ENCODE measurements at places on chromosomes 2 and 18. TPM values are rescaled to one million over a fixed set of nuclear protein-coding genes. Genes with fewer than 3 reads are reported as not detected.

DNA sequence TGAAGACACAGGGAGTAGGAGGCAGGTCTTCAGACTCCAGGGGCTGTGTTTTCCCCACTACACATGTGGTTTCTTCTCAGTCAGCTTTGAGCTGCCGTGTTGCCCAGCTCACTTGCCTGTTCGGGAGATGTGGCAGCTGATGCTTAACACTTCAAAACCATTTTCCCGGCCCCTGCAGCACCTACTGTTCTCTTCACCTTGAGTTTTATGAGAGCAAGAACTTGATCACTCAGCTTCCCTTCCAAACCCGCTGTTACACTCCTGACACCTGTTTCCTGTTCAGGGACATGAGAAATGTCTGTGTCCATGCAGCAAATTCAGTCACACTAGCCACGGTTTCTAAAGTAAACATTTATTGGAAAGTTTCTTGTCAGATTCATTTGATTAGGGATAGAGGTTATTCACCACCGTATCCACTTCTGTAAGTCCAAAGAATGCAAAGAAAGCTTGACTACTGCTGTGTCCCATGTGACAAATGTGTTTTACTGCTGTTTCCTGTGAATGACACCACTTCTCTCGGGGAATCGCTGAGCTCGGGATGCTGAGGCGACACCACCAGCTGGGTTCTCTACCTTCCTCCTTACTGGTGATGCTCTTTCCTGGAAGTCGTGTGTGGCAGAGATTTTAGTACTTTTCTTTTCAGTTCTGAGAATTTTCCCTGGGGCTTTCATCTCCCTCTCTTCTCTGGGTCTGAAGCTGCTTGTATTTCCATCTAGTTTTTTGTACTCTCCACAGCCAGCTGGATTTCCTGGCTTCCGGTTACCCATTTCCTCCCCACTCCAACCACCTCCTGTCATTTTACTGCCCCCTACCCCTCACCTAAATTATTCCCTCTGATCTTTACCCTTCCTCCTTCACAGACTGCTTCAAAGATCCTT is 91.7 kb downstream of the KLF7 start:
- no peak overlapping the region for H3K27ac ChIP-seq
- H3K4me1 ChIP-seq: peaks cover 24% of the 10 kb centered on the region
- no peak for DNase-seq

The ARHGAP15 gene
- polyA plus RNA-seq: 50.9 TPM

The RAX gene
- polyA plus RNA-seq: not detected

DNA sequence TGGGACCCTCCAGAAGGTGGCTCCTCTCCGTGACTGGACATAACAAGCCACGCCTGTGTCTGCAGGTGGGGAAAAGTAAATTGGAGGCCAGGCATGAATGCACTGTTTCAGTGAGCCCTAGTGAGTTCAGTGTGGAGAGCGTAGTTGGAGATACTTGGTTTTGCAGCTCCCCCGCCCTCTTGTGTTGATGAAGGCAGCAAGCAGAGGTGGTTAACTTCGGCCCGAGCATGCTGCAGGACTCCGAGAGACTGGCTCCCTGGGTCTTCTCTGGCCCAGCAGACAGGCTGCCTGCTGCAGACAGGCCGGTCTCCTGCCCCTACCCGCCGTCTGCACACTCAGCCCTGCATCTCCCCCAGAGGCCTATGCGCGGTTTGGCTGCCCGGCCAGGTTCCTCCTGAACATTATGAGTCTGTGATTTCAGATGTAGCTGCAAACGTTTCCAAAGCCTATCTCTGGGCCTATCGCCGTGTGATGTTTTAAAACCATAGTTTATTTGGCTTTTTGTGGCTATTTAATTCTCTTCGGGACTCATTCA is 102.4 kb downstream of the LDLRAD4 start:
- DNase-seq: no peak
- no peaks in the 10 kb centered on the region for H3K4me1 ChIP-seq
- H3K27ac ChIP-seq: no peak overlapping the region
- no peaks in the 10 kb centered on the region for H3K27me3 ChIP-seq

DNA sequence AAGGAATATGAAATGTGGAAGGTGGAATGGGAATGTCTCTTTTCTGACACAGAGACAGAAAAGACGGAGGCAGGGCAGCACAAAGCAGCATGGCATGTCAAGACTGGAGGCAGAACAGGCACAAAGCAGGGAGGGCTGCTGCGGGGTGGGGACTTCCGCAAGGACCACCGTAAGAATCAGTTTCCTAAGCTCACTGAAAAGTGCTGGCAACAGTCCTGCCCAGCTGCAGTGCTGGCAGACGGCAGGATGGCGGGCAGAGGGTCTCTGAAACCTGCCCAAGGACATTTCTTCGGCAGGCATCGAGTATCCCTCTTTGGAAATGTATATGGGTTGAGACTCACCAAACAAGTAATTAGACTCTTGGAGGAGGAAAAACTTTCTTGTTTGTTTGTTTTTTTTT is 54.9 kb downstream of the FAM178B start:
- no peak for DNase-seq
- no peaks in the 10 kb centered on the region for H3K27me3 ChIP-seq
- no peaks in the 10 kb centered on the region for H3K4me1 ChIP-seq
- H3K36me3 ChIP-seq: no peaks in the 10 kb centered on the region

The CD8B2 gene
- polyA plus RNA-seq: 0.04 TPM

GRCh38 chr2:43114210-43114609 is 112.2 kb downstream of the ZFP36L2 start:
- H3K36me3 ChIP-seq: no peaks in the 10 kb centered on the region
- H3K4me3 ChIP-seq: no peak overlapping the region
- peak; percentile 17 for DNase-seq
- no peak overlapping the region for H3K27ac ChIP-seq
- H3K4me1 ChIP-seq: peaks cover 76% of the 10 kb centered on the region

The COBLL1 gene
- polyA plus RNA-seq: 0.18 TPM

Data from CD14-positive monocyte (primary cell).